ENCODE measurements at places on chromosomes 7 and 10.

- DNase-seq, result no peak
Measured at GRCh38 chr7:30572212-30572841, 22.4 kb upstream of the GARS1 start.

DNA sequence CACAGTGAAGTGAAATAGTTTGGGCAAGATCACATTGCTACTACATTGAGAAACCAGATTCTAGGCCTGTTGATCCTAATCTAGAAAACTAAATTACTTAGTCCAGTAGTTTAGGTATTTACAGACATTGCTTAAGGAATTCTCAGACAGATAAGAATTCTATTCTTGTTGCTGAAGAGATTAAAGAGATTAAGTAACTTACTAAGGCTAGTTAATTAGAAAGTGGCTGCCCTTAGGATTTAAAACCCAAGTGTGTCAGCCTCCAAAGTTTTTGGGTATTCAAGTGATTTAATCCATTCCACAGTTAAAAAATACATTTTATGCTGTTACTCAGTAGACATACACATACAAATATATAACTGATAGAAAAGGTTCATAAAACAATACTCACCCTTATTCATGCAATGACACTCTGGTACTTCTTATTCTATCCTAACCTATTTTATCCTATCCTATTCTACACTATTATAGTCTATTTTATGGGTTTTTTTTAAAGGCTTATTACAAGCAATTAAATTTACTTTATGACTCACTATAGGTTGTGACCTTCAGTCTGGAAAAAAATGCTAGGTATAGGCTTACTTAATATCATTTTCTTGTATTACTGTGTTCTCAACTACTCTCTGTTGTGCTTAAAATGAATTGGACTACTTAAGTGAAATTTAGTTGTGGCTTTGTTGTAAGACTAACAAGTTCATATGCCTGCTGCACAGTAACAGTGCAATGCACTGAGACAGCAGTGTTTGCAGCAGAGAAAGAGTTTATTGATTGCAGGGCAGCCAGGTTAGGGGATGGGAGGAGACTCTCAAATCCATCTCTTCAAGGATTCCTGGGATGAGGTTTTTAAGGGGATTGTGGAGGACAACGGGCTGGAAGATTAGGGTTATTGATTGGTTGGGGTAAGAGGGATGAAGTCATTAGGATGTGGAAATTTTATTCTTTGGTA is 10.7 kb downstream of the SPAM1 start:
- no peak for DNase-seq

- no peak for DNase-seq
Measured at GRCh38 chr7:112512451-112513210, 31.8 kb downstream of the LSMEM1 start.

DNA sequence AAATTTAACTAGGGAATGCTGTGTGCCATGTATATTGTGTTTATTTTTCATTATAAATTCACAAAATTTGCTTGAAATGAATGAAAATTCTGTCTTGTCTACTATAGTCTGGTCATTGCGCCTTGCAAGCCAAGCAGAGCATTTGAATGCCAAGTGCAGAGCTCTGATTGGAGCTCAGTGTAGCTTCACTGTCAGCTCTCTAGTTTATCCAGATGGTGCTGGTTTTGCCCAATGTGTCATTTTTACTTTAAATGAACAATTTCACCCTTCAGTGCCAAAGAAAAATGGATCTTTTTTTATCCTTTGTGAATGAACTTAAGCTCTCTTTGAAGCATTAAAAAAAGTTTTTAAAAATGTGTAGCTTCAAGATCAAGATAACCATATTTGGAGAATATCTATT is 225.6 kb upstream of the CACNA2D1 start:
- DNase-seq, result no peak

DNA sequence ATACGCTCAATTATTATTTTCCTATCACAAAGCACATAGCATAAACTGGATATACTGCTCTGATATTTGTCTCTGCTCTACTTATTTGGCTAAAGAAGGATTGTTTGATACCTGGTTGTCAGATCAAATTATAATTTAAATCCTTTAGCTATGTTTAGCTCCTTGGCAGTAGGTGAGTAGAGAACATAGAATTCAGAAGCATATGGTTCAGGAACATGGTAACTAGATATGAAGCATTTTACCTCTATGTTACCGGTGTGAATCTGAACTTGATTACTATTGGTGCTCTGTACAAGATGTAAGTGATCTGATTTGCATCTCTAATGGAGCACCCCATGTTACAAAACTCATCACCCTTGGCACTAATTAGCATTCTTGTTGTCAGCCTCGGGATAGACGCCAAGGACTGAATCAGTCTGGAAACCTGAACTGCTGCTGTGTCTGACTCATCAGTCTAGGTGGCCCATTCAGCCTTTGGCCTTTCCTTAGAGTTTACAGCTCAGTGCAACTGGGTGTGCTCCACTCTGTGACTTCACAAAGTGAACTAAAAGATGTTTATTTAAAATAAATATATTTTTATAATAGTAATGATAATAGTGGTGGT is 12.3 kb upstream of the MYPN start:
- DNase-seq, result no peak

DNA sequence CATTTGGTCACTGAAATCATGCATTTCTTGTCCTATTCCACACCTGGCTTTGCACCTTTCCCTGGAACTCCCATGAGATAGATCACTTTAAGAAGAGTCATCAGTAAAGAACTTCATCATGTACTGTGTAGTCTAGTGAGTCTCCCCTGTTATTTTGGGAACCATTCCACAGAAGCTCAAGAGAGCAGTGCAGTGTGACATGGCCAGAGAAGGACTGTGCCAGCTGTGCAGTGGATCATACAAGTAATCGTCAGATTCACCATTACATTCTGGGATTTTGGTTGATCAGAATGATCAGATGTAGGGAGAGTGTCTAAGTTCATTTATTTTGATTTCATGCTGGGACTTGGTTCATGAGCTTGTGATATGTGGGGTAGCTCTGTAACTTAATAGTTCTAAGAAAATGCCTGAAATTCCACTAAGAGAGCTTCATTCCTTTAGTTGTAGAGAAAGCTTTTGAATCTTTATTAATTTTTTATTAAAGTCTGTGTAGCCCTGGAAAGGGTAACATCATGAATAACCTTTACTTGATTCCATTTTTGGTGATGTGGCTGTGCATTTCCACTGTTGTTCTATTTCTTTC is 166.8 kb downstream of the SUGCT start:
- DNase-seq, result no peak

GRCh38 chr10:8156918-8157317 is 102.4 kb downstream of the GATA3 start:
- DNase-seq, result no peak

DNA sequence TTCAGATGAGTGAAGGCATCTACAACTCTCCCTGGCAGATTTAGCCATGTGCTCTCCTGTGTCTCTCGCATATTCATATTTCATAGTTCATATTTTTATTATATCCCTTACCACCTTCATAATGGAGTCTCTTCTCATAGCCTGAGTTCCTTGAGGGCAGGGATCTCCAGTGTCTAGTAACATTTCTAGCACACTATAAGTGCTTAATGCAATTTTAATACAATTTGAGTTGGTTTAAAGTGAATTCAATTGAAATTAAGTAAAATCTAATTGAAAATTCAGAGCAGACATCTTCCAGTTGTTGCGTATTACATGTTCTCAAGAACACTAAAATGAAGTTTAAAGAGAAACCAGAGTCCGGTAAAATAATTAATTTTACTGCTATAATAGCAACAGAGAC is 163.6 kb upstream of the GNAI1 start:
- DNase-seq, result no peak

DNA sequence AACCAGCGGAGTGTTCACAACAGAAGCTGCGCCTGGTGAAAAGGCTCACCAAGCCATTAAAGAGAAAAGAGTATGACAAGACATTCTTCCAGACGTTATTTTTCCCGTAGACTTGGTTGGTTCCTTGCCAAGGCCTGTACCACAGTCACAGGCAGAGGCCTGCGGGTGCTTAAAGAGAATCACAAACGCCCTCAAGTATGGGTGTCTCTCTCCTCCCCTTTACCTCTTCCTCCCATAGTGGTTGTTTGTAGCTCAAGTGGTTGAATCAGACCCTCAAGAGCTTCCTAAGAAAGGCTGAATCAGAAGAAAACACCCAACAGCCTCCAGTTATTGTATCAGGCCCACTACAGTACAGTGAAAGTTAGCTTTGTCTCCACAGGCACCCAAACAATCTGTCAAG is 169.0 kb downstream of the CREB5 start:
- DNase-seq, result no peak

DNA sequence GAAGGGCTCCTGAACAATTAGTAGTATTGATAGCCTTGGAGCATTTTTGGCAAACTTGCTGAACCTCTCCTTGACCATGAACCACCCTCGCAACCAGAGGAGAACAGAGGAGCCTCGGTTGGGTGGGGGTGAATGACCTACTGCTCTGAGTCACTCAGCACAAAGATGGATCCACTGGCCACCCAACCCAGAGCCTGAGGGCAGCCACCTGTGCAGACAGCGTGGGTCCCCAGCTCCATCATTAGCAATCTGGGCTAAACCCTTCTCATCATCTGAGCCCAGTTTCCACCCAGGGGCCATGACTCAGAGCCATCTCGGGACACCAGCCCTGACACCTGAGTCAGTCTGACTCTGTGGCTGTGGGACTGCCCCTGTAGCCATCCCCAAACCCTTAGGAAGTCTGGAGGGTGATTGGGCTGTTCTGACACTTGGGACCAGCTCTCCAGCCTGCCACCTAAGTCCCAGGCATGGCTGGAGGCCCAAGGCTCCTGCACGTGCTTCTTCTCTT is 171.8 kb upstream of the GPR26 start:
- DNase-seq, result no peak

DNA sequence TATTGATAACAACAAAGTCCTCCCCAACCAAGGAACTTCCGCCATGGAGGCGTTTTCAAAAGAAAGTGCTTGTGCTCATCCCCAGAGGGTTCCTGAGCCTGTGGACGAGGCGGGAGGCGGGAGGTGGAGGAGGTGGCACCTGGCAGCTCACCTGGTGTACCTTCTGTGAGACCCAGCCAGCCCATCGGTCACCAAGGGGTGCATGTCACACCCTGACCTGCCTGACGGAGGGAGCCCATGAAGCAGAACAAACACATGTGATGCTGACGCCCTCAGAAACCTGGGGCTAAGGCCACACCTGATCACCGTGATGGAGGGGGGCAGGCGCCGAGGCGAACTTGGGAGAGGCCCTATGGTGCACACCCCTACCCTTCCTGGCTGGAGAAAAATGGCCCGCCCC is 458.8 kb downstream of the DNAJB6 start:
- no peak for DNase-seq

- DNase-seq, result no peak
Measured at GRCh38 chr7:111927353-111928019, 278.7 kb downstream of the DOCK4 start.
